ENCODE measurements at places on chromosomes 1 and 21.

GRCh38 chr1:109821221-109821669 lies 57.5 kb upstream of the EPS8L3 start:
- DNase-seq = no peak

GRCh38 chr1:171834821-171835220 lies 6.5 kb upstream of the DNM3 start:
- DNase-seq = no peak

DNA sequence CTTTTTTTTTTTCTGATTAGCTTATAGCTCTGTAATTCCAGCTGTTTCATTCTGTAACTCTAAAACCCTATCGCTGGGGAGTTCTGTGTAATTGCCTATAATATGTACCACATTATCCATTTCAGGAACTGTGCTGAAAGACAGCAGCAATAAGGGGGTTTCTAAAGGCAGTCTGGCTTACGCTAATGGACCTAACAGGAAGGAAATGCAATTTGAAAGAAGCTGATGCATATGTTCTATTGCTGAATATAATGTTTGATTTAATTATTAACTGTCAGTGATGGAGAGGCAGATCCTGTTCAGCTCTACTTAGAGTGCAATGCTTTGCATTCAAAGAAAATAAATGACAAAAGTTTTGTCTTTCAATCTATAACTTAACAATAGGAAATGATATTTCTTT lies 209.4 kb upstream of the SNX7 start:
- no peak for DNase-seq

GRCh38 chr1:38436749-38437148 lies 390.2 kb upstream of the POU3F1 start:
- no peak for DNase-seq

- DNase-seq = no peak
Observed at GRCh38 chr1:232534552-232535517, 95.1 kb downstream of the SIPA1L2 start.

DNA sequence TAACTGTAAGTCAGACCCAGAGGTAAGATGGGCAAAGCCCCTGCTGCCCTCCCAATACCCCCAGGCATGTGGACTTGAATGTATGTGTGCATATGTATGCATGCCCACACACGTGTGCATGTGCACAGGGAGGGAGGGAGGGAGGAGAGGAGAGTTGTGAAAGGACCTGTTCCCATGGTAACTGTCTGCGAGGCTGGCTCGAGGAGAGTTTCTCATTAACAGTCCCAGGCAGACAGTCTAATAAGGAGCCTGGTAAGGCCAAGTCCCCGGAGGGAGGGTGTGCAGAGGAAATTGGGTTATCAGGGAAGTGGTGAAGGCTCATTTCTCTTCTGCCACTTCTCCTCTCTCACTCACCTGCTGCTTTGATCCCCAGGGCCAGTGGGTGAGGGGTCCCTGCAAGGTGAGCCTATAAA lies 74.9 kb downstream of the NFASC start:
- no peak for DNase-seq

DNA sequence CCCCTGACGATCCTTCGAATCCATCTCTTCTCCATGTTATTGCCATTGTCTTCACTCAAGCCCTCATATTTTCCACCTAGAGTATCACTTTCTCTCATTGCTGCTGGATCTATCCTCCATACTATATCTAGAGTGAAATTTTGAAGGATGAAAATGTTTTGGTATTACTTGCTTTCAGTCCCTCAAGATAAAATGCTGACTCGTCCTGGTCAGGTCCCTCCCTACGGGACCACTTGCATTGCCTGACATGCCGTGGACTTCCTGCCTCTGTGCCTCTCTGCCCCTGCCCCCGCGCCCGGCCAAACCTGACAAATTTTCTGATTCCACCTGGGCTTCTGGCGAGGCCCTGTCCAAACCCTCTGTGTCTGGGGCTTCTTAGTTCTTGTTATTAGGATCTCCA lies 23.6 kb downstream of the SPATA46 start:
- DNase-seq = no peak

- DNase-seq = no peak
Observed at GRCh38 chr1:67980028-67980427, 70.4 kb downstream of the DIRAS3 start.

- peak; percentile 46 for DNase-seq
Observed at GRCh38 chr1:160997323-160998038, 23.5 kb downstream of the F11R start.

DNA sequence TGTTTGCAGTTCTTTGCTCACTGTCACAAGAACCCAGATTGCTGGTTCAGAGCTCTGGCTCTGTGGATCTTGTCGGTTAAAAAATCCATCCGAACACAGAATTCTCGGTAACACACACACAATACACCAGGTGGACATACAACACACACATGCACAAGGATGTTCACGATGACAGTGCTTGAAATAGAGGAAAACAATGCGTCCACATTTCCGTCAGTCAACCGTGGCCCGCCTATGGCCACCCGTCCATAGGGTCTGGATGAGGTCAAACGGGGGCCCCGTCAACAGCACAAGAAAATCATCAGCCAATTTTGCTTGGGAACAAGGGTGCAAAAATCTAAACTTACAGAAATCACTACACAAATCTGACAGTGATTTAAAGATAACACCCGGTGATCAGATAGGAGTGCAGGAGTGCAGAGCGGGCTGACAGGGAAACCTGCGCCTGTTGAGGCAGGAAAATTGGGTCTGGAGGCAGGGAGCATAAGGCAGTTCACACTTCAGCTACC lies 50.4 kb upstream of the SLC19A1 start:
- DNase-seq = no peak

DNA sequence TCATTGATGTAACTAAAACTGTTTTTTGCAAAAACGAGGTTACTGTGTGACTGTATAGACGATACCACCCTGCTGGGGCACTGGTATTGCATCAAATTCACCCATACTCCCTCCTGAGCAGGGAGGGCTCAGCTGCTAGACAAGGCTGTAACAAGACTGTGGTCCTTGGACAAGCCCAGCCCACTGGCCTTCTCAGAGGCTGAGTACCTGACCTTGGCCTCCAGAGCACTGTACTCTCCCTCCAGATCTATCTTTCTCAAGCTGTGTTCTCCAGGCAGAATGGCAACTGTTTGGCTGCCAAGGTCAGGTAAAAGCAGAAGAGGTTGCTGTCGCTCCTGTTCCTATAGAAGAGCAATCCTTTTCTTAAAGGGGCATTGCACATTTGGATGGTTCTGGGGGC lies 8.5 kb downstream of the OLFML2B start:
- DNase-seq = no peak

DNA sequence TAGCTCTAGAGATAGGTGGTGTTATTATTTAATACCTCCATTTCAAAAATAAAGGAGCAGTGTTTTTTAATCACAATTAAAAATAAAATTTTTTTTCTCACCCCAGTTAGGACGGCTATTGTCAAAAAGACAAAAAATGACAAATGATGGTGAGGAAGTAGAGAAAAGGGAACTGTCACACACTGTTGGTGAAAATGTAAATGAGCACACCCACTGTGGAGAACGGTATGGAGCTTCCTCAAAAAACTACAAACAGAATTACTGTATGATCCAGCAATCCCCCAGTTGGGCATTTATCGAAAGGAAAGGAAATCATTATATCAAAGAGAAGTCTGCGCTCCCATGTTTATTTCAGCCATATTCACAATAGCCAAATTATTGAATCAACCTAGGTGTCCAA lies 148.7 kb upstream of the NR5A2 start:
- no peak for DNase-seq

DNA sequence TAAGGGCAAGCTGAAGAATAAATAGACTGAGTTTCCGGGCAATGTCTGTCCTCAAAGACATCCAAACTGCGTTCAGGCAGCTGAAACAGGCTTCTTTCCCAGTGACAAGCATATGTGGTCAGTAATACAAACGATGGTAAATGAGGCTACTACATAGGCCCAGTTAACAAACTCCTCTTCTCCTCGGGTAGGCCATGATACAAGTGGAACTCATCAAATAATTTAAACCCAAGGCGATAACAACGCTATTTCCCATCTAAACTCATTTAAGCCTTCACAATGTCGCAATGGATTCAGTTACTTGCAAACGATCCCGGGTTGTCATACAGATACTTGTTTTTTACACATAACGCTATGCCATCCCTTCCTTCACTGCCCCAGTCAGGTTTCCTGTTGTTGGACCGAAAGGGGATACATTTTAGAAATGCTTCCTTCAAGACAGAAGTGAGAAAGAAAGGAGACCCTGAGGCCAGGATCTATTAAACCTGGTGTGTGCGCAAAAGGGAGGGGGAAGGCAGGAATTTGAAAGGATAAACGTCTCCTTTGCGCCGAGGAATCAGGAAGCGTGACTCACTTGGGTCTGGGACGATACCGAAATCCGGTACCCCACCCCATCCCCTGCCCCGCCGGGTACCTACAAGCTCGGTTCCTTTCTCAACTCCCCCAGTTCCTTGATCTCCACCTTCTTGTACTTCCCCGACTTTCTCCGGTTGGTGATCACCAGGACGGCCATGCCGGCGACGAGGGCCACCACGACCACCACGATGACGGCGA lies 1.3 kb downstream of the TACSTD2 start:
- no peak for DNase-seq

- no peak for DNase-seq
Observed at GRCh38 chr1:56189454-56189853, 389.9 kb downstream of the PLPP3 start.

GRCh38 chr1:157407917-157408525 lies 144.3 kb downstream of the FCRL5 start:
- DNase-seq = no peak

GRCh38 chr1:150236614-150237100 lies 745 bp upstream of the ANP32E start:
- DNase-seq = no peak

DNA sequence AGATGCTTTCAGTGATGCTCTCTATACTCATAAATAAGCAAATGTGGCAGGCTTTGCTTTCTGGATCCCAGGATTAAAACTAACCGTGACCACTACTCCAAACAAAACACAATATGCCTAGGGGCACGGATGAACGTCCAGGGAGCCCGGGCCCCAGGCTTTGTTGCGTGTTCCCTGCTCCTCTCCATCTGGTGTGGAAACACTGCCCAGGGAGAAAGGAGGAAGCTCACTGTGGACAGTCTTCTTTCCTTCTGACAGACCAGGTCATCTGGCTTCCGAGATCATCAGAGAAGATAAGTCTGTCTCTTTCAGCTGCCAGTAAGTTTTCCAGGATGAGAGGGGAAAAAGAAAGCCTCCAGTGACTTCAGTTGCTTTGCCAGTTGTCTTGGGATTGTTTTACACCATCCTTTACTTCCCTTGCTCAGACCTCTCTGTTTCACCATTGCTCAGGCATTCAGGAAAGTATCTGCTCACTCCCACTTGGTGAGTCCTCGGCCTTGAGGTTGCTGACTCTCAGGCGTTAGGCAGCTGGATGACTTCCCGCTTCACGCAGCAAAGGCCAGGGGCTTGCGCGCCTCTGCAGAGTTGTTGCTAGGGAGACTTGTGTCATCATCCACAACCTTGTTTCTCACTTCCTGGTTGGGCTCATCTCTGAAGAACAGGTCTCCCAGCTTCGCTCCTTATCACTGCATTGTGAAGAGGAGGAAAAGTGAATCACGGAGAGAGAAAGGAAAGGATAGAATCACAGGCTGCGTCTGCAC lies 20.6 kb upstream of the PGD start:
- no peak for DNase-seq

GRCh38 chr21:45406801-45407628 lies 2.0 kb downstream of the COL18A1 start:
- no peak for DNase-seq

DNA sequence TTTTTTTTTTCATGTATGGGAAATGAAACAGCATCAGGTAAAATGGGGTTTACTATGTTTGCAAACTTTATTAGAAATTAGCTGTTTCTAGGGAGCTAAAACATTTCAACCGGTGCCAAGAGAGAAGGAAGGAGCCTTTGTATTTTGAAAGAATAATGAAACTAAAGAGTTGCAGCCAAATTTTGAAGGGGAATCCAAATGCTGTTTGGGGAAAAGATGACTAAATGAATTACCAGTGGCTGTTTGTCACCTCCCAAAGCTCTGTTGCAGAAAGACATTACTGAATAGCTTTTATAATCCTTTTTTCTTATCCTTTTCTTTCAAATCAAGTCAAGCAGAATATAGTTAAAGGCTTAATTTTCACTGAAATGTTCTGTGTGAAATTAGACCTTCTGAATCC lies 591.3 kb upstream of the ADGRL2 start:
- no peak for DNase-seq

- DNase-seq = no peak
Observed at GRCh38 chr1:77048615-77049005, 170.6 kb downstream of the PIGK start.

GRCh38 chr1:4684136-4684535 lies 29.7 kb downstream of the AJAP1 start:
- no peak for DNase-seq

GRCh38 chr1:42450061-42450460 lies 5.8 kb downstream of the ZMYND12 start:
- DNase-seq = no peak

DNA sequence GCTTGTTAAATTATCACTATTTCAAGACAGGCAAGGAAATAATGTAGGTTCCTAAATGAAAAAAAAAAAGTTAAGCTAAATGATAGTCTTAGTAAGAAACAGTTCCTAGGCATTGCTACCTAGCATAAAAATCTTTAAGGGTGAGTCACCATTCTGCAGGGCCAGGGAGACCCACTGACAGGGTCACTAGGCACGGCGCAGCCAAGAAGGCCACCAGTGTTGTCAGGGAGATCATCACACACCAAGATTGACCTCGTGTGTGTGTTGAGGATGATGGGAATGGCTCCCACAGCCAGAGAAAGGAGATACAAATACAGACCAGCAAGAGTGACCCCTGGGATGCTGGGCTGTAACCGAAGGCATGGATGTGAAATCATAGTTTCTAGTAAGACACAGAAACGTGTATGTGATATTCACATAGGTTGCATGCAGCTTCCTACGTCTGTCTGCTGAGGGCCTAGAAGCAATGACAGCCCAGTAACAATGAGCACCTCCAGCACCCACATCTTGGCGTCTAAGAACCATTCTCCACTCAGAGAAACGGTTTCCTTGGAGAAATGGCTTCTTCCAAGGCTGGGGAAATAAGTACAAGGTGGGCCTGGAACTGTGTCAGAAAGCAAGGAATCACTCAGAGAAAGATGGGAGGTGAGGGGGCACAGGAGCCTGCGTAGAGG lies 29.1 kb downstream of the RIPK4 start:
- no peak for DNase-seq

GRCh38 chr1:181061891-181062835 lies 26.3 kb upstream of the IER5 start:
- peak; percentile 52 for DNase-seq

DNA sequence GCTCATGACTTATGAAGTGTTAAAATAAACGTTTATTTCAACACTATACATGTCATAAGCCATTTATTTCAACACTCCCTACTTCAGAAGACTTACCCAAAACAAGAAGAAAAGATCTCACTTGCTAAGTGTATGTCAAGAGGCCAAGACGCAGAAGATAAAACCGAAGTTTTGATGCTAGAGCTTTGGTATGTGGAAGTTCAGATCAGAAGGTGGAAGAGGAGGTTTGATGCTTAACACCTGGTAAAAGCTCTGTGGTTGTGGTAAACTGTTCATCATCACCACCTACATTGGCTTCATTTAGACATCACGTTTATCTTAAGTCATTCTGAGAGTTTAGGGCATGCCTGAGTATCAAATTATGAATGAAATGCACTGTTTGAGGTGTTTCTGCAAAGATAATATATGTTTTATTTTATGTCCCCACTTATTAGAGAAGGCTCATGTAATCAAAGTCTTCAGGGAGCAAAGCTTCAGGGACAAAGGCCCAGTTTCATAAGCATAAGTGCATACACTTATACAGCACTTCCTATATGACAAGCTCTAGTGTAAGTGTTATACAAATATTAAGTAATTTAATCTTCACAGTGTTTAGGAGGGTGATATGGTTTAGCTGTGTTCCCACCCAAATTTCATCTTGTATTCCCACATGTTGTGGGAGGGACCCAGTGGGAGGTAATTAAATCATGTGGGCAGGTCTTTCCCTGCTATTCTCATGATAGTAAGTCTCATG lies 533.3 kb downstream of the PTBP2 start:
- DNase-seq = no peak

Measured in GM19239 (cell line).